T47D (cell line): ENCODE measurements at places on chromosomes 7 and 10.

DNA sequence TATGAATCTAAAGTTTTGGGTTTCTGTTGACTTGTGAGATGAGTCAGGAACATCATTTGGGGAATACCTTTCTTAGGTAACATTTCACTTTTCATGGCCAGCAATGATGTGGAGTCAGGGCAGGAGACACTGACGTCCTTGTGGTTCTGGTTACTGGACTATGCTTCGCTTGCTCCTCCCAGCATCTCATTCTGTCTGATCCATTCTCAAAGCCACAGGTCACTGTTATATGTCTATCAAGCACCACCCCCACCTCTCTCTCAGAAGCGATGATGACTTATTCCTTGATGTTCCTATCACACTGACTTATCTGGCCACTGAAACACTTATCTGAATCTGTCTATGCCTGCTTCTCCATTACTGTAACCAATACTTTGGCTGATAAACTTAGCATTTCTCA, 51.6 kb downstream of the TES start:
- DNase-seq, result no peak

GRCh38 chr7:43791-44540, 148.4 kb upstream of the FAM20C start:
- no peak for DNase-seq

GRCh38 chr10:131955591-131956340, 26.0 kb downstream of the BNIP3 start:
- no peak for DNase-seq

- DNase-seq, result no peak
These were observed 80.5 kb downstream of the ABI1 start for GRCh38 chr10:26780106-26780792.

DNA sequence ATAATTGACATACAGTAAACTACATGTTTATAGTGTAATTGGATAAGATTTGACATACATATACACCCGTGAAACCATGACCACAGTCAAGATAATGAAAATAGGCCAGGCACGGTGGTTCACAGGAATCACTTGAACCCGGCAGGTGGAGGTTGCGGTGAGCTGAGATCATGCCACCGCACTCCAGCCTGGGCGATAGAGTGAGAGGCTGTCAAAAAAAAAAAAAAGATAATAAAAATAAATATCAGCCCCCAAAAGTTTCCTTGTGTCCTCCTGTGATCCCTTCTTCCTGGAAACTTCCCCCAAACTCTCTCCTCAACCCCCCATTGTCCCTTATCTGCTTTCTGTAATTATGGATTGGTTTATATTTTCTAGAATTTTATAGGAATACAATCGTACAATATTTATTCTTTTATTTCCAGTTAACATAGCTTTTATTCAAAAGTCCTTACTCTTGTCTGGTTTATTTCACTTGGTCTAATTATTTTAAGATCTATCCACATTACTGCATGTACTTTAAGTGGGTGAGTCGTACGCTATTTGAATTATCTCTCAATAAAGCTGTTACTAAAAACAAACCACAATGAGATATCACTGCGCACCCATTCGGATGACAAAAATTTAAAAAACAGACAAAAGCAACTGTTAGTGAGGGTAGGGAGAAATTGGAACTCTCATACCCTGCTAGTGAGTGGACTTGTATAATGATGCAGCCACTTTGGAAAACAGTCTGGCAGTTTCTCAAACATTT, 30.1 kb upstream of the TNPO3 start:
- no peak for DNase-seq

DNA sequence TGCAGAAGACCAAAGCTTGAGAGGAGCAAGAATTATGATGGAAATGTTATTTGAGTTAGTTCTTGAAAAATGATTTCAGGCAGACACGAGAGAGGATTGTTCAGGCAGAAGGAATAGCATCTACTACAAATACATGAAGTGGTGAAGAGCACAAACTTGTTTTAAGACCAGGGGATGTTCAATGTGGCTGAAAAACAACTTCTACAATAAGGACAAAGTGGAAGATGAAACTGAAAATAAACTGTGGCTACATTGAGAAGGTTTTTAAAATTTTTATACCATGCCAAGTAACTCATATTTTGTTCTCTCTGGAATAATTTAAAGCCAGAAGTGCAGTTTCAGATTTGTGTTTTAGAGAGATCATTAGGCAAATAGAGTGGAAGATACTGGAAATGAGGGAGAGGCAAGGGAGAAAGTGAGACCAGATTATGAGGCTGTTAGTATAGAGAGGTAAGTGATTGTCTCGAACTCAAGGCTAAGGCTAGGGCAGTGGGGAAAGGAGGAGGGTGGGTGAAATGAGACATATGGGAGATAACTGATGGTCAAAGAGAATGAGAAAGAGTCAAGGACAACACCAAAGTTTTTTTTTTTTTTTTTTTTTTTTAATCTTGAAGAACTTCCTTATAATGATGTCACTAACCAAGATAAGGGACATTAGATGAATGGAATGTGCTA, 115.4 kb downstream of the MDFIC start:
- DNase-seq, result no peak

- DNase-seq, result no peak
These were observed 75.9 kb upstream of the HGF start for GRCh38 chr7:81845744-81846241.

DNA sequence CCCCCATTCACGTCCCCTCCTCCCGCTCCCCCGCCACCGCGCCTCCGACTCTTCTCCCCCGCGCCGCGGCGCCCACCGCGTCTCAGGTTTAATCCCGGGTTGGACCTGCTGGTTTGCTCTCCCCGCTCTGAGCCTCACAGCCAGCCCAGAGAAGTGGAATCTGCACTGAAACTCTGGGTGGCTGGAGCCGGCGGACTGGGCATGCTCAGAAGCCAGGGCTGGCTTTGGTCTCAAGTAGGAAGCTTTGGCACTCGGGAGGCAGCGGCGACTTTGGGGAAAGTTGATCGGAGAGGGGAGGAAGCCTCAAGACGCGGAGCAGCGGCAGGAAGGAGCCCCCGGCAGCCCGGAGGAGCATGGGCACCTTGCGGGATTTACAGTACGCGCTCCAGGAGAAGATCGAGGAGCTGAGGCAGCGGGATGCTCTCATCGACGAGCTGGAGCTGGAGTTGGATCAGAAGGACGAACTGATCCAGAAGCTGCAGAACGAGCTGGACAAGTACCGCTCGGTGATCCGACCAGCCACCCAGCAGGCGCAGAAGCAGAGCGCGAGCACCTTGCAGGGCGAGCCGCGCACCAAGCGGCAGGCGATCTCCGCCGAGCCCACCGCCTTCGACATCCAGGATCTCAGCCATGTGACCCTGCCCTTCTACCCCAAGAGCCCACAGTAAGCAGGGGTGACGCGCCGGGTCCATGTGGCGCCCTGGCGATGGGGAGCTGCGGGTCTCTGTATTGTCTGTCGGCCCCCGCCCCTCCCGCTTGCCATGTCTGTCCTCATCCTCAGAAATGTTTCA, at the start of gene PRKG1:
TSS of gene PRKG1 (plus strand) at position 250 of the 791 bp plus-strand sequence.
- DNase-seq, result peak; percentile 90

DNA sequence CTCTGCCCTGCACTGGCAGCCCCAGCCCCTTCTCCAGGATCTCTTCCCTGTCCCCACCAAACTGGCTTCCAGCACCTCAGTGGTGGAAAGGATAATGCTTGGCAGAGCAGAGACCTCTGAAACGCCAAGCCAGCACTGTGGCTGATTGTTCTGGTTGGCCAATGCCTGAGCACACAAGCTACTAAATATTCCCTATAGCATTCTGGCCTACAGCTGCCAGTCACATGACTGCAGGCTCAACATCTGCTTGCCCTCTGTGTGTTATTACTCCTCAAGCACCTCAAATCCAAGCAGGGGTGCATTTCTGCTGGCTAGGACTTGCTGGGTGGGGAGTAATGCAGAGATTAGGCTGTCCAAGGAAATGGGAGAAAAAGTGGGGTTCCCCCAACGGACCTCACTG, 6.1 kb downstream of the TBATA start:
- no peak for DNase-seq

GRCh38 chr7:49520951-49521350, 252.5 kb upstream of the VWC2 start:
- DNase-seq, result no peak

DNA sequence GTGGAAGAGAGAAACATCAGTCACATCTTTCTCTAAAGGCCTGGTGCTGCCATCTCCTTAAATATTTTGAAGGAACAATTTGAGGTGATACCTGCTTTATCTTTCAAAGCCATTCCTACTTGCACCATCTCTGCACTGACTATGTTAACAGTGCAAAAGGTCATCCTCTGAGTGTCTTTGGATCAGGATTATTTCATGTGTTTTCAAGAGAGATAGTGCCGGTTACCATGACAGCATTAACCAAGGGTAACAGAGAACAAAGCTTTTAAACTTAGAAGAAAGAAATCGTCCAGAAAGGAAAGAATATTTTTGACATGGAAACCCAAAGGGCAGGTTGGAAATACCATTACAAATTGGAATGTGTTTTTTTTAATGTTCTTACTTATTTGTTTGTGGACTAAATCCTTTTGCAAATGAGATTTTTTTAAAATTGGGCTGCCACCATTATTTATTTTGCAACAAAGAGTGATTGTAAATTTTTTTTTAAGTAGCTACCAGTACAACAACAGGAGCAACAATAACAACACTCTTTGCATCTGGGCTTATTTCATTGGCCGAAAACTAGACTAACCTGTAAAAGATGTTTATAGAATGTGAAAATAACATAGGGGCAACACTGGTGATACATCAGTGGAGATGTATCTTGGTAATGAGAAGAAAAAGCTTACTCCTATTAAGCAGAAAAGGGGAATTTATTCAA, 234.2 kb downstream of the CREB5 start:
- DNase-seq, result no peak

- peak; percentile 26 for DNase-seq
These were observed 148.7 kb upstream of the MKI67 start for GRCh38 chr10:128274938-128275337.

DNA sequence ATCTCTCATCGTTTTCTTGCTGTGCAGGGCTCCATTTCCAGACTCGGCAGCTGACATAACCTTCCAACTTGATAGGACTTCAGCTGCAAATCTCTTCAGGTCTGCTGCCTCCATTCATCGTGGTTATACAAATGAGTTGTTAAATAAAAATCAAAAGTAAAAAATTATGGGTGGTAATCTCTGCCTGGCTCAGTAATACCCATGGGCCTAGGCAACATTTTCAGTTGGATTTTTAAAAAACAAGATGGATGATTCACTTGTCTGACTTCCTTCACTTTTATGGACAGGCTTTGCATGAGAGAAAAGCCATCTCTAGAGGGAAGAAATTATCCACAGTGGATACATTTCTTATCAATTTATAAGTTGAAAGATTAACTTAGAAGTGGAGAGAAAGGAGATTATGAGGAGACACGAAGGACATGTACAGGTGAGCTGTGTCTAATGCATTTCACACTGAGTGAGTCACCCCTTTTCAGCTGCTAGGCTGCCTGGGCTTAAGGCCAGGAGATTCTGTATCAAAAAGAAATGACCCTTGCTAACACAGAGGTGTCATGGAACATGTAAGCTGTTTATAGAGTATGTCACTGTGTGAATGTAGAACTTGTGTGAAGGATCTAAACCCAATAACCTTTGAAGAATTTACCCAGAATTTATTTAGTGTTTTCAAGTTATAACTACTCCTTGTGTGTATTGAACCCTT, 495.1 kb downstream of the AUTS2 start:
- no peak for DNase-seq

DNA sequence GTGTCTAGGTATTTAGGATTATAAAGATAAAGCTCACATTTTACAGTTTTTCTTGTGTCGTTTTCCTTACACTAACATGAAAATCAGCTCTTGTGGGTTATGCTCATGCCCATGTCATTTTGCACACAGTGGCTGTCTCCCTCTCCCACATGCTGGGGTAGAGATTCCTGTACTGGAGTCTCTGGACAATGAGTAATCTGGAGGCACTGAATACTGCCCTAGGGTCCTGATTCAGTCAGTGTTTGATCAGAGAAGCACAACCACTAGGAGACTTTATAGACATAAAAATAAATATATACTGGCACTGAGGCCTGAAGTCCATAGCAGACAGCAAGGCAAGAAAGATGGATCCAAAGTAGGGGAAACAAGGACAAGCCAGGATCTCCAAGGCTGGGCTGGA, 1008.8 kb downstream of the KCNMA1 start:
- DNase-seq, result no peak

DNA sequence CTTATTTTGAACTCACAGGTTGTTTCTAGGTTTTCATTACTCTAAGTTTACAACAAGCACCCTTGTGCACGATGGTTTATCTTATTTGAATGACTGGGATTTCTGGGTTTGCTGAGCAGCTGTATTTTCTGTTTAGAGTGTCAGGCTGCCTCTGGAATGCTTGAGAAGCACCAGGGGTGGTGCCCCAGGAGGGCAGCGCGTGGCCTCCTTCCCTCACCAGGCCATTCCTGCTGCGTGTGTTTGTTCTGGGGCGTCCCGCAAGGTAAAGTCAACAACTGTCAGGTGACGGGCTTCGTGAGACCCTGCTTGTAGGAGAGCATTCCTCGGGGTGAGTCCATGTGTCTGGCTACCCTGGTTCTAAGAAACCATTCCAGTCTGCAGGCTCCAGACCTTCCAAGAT, 54.9 kb downstream of the FAM171A1 start:
- no peak for DNase-seq

GRCh38 chr7:81170291-81170690, 251.4 kb upstream of the SEMA3C start:
- DNase-seq, result no peak

DNA sequence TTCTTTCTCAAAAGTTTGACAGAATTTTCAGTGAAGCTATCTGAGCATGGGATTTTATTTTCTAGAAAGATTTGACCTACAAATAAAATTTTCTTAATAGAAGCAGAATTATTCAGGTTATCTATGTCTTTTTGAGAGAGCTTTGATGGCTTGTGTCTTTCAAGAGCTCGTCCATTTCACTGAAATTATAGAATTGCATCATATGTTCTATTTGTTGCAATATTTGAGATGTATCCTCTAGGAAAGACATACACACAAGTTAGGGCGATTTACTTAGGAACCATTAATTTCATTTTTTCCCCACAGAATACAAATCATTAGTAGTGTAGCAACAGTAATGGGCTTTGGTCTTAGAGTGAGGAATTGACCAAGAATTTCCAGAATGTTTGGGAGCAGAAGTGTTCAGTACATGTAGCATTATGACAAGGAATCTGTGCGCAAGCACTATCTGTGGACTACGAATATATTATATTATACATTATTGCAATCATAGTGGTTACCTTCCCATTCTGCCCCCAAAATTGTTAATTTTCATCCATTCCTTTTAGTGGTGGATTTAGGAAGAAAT, 12.8 kb upstream of the COL17A1 start:
- no peak for DNase-seq

DNA sequence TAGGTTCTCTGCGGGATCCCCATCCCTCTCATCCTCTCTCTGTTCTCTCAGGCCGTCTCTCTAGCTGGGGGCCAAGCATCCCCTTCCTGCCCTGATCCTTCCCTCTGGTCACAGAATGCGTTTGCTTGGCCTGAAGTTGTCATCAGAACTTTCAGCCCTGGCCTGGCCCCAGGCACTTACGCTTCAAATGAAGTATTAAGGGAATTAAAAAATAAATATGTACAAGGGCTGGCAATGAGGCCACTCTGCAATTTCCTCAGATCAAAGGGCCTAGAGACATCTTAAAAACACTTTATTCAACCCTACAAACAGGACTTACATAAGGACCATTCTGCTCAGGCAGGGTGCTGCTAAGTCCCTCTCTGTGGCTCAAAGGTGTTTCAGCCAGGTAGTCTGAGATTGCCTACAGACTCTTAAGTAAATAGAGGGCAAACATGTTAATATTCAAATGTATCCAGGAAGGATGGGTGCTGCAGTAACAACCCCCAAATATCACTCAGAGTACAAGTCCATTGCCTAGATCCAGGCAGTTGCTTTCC, 16.0 kb downstream of the SFTPD start:
- DNase-seq, result no peak
